Fibroblast of skin of right quadriceps (primary cell): ENCODE measurements at places on chromosomes 3 and 15.

GRCh38 chr3:13878281-13879101 lies 1.4 kb downstream of the WNT7A start:
- no peak for DNase-seq

DNA sequence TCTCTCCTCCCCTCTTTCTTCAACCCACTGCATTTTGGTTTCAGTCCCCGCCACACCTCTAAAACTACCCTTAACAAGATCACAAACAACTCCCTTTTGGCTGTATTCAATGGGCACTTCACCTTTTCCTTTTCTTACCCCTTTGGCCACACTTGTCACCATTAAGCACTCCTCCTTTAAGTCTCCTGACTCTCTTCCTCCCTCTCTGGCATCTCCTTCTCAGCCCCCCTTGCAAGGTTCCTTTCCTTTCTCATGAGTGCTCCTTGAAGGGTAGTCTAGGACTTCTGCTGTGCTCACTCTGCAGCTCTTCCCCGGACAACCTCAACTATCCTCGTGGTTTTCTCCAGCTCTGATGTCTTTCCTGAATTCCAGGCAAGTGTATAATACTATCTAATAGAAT lies 103.7 kb downstream of the RPL22L1 start:
- peak; percentile 42 for DNase-seq

- DNase-seq: peak; percentile 96
These were observed 215.6 kb upstream of the RBMS3 start for GRCh38 chr3:29065211-29065785.

DNA sequence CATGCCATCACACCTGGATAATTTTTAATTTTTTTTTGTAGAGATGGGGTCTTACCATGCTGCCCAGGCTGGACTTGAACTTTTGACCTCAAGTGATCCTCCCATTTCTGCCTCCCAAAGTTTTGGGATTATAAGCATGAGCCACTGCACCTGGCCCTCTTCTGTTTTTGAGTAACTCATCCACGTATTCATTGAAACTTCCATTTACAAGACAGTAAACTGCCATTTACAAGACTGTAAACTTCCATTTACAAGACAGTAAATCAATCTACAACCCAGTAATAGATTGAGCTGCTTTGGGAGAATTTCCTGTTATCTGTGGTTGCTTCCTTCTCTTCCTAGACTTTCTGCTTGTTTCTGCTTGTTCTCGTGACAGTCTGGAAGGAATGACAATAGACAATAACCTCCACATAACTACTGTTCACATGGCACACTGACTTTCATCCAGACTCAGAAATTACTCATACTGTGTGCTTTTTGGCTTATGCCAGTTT lies 114.7 kb upstream of the CCNL1 start:
- DNase-seq: no peak

- no peak for DNase-seq
These were observed 17.9 kb upstream of the OR5H6 start for GRCh38 chr3:98246142-98246541.

DNA sequence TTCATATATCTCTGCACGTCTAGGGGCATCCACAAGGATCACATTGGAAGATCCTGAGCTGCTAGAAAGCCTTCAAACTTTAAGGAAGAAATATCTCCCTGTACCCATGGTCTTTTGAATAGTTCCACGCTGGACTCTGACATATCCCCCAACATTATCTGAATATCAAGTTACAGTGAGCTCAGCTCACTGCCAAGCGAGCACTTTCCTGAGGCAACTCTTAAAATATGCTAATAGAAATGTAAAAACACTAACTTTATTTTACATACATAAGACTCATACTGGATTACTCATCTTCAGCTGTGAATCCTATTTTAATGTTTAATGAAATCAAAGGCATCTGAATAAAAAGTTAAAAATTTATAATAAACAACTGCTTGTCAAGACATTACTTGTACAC lies 420.2 kb upstream of the CCDC54 start:
- peak; percentile 58 for DNase-seq

DNA sequence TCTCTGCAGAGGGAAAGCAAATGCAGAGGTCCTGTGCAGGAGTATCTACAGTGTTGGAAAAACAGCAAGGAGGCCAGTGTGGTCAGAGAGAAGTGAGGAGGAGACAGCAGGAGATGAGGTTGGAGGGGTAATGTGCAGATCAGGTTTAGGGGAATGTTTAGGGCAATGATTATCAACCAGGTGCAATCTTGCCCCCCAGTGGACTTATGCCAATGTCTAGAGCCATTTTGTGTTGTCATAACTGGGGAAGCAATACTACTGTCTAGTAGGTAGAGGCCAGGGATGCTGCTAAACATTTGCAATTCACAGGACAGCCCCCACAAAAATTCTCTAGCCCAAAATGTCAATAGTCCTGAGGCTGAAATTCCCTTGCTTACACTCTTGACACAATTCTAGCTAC lies 13.1 kb downstream of the CCDC191 start:
- no peak for DNase-seq

DNA sequence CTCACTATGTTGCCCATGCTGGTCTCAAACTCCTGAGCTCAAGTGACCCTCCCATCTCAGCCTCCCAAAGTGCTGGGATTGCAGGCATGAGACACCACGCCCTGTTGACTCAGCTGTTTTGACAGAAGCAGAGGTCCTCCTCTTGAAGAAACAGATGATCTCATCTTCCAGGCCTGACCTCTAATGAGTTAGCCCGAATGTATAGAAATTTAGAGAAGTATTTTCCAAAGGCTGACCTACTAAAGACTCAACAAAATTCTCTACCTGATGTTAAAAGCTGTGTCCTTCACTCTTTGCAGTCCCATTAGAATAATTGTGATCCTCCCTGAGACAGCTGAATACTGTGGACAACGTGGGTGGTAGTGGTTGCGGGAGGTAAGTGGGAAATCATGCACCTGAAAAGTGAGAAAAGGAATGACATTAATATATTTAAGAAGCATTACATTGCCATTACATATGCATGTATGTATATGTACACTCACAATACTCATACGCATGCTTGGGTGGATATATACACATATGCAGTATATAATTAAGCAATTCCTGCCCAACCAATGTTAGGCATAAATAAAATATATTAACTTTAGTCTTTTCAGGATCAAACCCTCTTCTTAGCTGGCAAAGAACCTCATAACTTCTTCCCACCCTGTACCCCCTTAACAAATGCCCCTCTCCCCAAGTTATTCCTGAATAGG lies 204.6 kb upstream of the NR2F2 start:
- peak; percentile 25 for DNase-seq

DNA sequence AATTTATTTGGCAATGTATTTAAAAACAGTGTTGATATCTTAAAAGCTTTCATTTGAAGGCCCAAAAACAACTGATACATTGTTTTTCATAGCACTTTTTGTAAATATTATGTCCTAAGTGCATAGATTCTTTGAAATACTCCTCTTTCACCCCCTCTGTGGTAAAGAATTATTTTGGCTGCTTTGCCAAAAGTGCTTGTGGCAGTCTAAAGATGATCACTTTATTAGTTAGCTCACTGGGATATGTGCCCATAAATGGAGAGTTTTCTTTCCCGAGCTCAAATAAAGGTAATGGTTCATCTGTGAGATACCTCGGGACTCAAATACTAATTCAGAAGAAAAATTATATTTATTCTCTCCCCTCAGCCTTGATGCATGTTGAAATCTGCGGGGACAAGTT lies 16.7 kb downstream of the AKAP13 start:
- DNase-seq: no peak

- DNase-seq: no peak
These were observed 2.2 kb downstream of the HPS3 start for GRCh38 chr3:149131589-149131988.

GRCh38 chr3:72829701-72830100 lies 18.5 kb downstream of the SHQ1 start:
- peak; percentile 47 for DNase-seq

DNA sequence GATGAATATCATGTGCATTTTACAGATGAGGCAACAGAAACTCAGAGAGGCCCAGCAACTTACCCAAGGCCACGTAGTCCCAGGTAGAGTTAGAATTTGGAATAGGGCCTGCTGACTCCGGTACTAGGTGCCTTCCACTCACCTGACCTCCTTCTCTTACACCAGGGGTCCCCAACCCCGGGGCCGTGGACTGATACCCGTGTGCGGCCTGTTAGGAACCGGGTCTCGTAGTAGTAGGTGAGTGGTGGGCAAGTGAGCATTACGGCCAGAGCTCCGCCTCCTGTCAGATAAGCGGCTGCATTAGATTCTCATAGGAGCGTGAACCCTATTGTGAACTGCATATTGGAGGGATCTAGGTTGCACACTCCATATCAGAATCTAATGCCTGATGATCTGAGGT lies 64.8 kb downstream of the SMAD3 start:
- DNase-seq: no peak

DNA sequence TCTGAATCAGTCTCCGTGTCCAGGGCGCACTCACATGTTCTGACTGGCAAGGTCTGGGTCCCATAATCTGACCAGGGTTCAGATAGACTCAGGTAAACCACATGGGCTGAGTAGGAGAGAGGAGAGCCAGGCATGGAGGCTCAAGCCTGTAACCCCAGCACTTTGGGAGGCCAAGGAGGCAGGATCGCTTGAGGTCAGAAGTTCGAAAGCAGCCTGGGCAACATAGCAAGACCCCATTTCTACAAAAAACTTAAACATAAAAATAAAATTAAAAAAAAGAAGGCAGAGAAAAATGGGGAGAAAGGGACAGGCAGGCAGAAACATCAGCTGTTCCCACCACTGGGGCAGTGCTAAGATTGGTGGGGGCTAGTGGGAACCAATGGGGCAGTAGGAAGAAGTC lies 5.4 kb downstream of the TMEM43 start:
- DNase-seq: no peak

GRCh38 chr3:42526616-42527367 lies 24.3 kb downstream of the VIPR1 start:
- no peak for DNase-seq

- DNase-seq: no peak
These were observed 64.2 kb upstream of the TMEM115 start for GRCh38 chr3:50423543-50423942.

DNA sequence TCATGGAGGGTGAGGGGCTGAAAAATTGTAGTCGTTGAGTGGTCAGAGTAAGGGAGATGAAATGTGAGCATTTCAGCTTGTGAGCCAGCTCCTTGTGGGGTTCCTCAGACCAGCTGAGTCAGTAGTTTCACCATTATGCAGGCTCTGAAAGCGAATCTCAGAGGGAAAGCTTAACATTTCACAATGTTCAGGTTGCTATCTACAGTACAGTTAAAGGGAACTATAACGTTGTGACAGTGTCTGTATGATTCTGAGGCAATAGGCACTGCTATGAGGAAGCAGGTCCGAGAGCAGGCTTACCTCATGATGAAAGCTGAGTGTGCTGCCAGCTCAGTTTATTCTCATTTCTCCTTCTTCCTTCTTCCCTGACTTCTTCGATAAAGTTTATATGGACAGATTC lies 469.6 kb downstream of the EDEM1 start:
- DNase-seq: no peak
